ENCODE measurements at places on chromosomes 5 and 9.

DNA sequence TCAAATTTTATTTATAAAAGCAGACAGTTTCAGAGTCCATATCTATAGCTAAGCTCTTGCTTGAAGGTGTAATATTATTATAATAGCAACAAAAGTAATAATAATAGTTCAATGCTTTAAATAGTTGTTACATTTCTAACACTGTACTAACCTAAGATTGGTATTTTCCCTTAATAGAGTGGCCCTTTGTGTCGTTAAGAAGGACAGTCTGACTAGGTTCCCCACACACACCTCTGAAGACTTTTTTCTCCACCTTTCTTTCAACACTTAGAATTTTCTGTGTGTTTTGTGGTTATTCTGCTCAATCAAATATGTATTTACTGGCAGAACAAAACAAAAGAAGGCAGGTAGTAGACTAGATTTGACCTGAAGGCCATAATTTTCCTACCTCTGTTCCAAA, 223.2 kb upstream of the ACO1 start:
- no peak overlapping the region for H3K27ac ChIP-seq
- H3K4me3 ChIP-seq: no peak overlapping the region
- no peaks in the 10 kb centered on the region for H3K27me3 ChIP-seq

- H3K4me1 ChIP-seq: no peaks in the 10 kb centered on the region
- H3K27me3 ChIP-seq: no peaks in the 10 kb centered on the region
- DNase-seq: no peak
- H3K27ac ChIP-seq: no peak overlapping the region
- no peak overlapping the region for H3K4me3 ChIP-seq
- no peaks in the 10 kb centered on the region for H3K36me3 ChIP-seq
Measured at GRCh38 chr9:9352877-9353481, 1259.8 kb downstream of the PTPRD start.

DNA sequence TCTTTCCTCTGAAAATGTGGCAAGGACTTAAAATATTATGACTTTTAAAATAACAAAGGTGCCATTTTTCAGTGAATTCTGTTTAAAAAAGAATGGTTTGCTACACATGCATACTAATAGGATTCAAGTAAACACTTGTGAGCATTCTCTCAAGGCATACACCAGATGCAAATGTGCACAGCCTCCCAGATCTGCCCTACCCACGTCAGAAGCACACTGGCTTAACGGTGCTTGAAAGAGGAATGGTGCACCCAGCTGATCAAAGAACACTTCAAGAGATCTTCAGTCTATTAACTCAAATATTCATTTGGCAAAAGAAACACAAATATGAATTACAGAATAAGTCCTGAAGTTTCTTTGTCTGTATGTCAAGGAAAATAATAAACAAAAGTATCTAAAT, 15.8 kb downstream of the GABRB2 start:
- H3K4me1 ChIP-seq: no peaks in the 10 kb centered on the region
- DNase-seq: no peak
- no peak overlapping the region for H3K4me3 ChIP-seq
- H3K27ac ChIP-seq: no peak overlapping the region
- no peaks in the 10 kb centered on the region for H3K27me3 ChIP-seq
- no peaks in the 10 kb centered on the region for H3K36me3 ChIP-seq

- no peak for DNase-seq
- no peaks in the 10 kb centered on the region for H3K27me3 ChIP-seq
- no peak overlapping the region for H3K27ac ChIP-seq
- peaks cover 25% of the 10 kb centered on the region for H3K36me3 ChIP-seq
- H3K4me1 ChIP-seq: peaks cover 18% of the 10 kb centered on the region
- H3K4me3 ChIP-seq: no peak overlapping the region
Measured at GRCh38 chr5:136135536-136135935, 2.9 kb downstream of the SMAD5 start.
